ENCODE measurements at places on chromosomes 7 and 10.

DNA sequence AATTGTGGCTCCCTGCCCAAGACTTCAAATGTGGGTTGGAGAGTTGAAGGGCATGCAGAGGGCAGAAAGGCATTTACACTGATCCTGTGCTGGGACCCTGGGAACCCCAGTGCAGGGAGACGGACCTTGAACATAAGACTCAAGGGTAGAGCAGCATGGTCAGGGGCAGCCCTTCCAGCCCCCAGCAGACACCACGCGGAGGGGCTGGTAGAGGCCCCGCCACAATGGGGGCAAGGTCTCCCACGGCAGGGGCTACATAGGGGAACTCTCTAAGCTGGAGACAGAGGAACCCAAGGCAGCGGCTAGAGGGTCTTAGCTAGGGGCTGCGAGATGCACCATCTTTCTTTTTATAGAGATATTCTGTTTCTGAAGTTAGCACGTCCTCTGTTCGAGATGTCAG lies 45.2 kb upstream of the EBF3 start:
- DNase-seq = no peak

GRCh38 chr7:137996871-137997270 lies 5.0 kb downstream of the CREB3L2 start:
- no peak for DNase-seq

- peak; percentile 19 for DNase-seq
Measured at GRCh38 chr7:95608359-95609173, 12.2 kb upstream of the PDK4 start.

- peak; percentile 42 for DNase-seq
Measured at GRCh38 chr7:85186521-85187241, at the start of gene SEMA3D. Gene SEMA3D, minus strand, starts transcription at chr7:85187056. Its CDS starts 65,165 bp downstream, at chr7:85121891.

DNA sequence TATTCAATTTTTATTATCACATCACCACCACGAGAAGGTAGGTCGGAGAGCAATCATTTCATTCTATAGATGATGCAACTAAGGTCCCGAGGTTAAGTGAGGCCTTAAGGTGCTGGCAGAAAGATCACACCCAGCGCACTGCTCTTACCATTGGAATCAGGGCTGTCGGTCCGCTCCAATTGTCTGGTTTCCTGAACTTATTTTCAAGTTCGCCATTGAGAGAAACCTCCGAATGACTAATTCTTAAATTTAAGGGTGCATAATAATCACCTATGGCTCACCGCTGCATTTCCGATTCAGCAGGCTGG lies 625 bp upstream of the GSTO2 start:
- no peak for DNase-seq

DNA sequence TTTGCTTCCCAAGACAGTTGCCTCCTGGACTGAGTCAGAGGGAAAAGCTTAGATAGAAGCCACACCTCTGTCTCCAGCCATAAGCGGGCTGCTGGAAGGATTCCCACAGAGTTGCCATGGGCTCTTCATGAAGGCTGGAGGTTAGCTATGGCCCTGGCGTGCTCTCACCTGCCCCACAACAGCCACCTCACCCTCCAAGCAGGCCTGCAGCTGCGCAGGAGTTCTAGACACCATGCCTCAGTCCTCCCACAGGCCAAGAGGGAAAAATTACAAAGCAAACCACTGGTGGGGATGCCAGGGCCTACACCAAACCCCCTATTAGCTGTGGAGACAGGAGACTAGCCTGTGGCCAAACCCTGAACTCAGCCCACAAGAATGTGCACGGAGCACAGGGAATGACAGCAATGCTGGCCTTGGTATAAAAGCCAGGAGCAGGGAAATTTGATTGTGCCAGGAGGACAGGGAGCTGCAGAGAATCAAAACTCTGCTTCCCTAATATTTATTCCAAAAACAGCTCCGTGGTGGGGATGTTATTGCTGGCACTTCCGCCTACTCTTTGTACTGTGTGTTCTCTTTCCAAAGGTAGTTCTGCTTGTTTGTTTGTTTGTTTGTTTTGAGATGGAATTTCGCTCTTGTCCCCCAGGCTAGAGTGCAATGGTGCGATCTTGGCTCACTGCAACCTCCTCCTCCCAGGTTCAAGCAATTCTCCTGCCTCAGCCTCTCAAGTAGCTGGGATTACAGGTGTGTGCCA lies 60.3 kb upstream of the STK17A start:
- DNase-seq = no peak

DNA sequence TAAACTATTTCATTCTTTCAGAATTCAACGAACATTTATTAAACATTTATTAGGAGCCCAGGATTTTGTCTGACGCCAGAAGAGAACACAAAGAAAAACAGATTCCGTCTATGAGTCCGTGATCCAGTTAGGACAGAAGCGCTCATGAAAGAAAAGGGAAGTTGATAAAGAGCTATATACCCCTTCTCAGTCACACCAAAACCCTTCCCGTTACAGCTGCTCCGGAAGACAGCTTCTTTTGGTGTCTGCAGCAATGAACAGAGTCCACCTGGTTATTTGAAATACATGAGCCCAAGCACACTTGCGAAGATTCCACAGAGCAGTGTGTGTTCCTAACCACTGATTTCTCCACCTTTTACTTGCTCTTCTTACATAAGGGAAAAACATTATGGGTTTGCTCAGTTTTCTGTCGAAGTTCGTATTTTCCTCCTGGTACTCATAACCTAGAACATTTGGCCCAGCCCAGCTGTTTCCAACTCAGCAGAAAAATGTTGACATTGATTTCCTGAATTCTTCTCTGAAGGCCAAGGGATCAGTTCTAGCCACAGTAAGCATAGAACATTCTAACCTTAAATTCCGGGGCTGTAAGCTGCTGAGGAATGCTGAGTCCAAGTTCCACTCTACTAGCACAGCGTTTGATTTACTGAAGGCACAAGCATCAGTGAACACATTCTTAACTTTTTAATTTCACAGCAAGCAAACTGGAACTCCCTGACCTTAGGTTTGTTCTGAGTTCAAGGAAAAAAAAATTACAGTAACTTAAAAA lies 206.5 kb downstream of the SORCS1 start:
- DNase-seq = no peak

- DNase-seq = no peak
Measured at GRCh38 chr10:119283818-119284217, 76.4 kb downstream of the GRK5 start.

GRCh38 chr10:61792921-61793320 lies 108.6 kb upstream of the ARID5B start:
- DNase-seq = no peak

- no peak for DNase-seq
Measured at GRCh38 chr10:99389729-99390480, 40.5 kb downstream of the GOT1 start.

- no peak for DNase-seq
Measured at GRCh38 chr7:36198854-36199266, 45.8 kb downstream of the EEPD1 start.

- no peak for DNase-seq
Measured at GRCh38 chr10:127995939-127996338, 89.0 kb downstream of the PTPRE start.

- no peak for DNase-seq
Measured at GRCh38 chr10:27717224-27717623, 28.4 kb downstream of the MKX start.

DNA sequence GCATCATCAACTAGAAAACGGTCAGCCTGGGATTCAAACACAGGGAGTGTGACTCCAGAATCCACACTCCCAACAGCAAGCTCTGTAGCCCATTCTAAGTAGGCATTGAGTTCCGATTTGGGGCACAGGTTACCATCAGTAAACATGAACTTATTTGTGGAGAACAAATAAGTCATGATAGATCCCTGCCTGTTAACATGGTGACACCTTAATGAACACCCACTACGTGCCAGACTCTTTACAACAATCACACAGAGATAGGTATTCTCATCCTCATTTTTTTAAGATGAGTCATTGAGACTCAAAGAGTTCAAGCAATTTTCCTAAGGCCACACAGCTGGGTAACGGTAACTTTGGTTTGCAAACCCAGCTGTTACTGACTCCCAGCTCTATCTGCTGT lies 91.5 kb downstream of the LYZL2 start:
- DNase-seq = no peak

DNA sequence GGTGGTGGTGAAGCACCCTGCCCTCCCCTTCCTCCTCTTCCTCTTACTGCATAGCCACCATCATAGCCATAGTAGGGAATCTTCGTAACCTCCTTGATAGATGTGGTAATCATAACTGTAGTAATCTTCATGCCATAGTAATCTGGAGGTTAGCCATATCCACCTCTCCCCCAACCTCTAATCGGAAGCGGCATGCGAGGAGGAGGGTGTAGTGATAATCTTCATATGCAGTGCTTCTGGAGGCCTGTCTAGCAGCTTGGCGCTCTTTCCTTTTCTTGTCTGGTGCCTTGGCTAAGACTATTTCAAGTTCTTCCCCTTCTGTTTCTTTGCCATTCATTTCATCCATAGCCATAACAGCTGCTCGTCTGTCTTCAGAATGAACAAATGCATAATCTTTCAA lies 90.9 kb downstream of the MLLT10 start:
- DNase-seq = no peak

DNA sequence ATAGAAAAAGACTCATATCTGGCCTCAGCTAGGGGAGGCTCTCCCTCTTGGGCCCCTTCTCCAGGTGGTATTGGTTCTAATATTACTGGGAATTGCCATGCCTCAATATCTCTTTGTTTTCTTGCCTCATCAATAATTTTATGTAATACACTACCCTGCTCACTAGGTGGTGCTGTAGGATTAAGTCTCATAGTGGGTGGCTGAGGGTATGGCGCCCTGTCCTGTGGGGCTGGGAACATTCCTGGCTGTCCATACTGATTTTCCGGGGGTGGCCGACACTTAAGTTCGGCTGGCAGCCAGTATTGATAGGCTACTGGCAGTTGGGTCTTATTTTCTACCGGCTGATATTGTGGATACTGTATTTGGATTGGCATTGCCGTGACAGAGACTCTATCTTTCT lies 9.0 kb upstream of the TAS2R3 start:
- DNase-seq = no peak

GRCh38 chr7:148915211-148915610 lies 31.1 kb upstream of the EZH2 start:
- DNase-seq = peak; percentile 35

DNA sequence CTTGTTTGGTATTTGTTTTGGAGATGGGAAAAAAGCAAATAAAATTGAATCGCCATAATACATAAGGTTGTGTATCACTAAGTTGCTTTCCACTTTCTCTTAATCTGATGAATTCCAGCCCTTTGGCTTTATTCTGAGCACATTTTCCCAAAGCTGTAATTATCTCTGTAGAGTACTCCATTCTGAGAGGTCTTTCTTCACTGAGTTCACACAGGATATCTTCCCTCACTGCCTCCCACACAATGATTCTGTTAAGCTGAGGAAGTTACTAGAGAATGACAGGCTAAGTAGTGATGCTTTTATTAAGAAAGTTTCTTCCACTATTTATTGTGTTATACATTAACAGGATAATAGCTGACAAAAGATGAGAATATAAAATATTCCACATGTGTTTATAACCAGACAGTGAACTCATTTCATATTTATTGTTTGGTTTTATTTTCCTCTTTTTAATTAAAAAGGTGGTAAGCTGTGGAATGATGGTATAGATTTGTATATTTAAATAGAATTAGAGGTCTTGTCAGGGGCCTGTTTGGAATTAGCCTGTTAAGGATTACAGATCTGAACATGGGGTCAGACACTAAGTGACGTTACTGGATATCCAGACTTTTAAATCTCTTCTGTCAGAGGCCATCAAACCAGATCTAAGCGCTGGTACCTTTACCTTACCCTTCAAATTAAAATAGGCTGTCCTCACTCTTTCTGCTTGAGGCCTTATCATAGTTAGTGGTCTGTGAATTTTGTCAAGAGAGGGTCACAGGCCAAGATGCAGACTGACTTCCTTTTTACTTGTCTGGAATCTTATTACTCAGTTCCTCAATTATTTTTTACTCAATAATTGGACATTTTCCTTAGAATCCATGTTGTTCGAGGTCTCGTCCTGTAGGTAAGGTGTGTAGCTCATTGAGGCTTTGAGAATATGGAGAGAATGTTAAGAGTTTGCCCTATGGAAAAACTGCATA lies 8.4 kb downstream of the PLXDC2 start:
- DNase-seq = no peak

GRCh38 chr10:126223512-126224067 lies 164.7 kb downstream of the ADAM12 start:
- no peak for DNase-seq

GRCh38 chr10:92381543-92381954 lies 90.6 kb downstream of the MARCHF5 start:
- no peak for DNase-seq

DNA sequence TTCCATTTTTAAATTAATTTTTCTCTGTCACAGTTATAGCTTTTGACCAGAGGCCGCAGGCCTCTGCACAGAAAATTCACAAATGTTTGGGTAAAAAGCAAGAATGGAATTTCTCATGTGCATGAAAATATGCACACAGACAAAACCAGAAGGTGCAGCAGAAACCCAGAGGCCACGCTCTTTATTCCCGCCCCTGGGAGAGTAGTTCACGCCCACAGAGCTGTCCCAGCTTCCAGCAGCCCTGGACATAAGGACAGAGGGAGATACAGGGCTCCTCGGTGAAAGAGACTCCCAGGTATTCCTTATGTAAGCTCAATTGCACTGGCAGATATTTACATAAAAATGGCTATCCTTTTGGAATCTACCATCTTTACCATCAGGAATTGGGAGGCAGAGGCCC lies 245.2 kb upstream of the NFE2L3 start:
- DNase-seq = no peak

- DNase-seq = no peak
Measured at GRCh38 chr7:81260152-81260551, 341.3 kb upstream of the SEMA3C start.

- no peak for DNase-seq
Measured at GRCh38 chr10:47231414-47231813, 68.6 kb upstream of the GDF10 start.

DNA sequence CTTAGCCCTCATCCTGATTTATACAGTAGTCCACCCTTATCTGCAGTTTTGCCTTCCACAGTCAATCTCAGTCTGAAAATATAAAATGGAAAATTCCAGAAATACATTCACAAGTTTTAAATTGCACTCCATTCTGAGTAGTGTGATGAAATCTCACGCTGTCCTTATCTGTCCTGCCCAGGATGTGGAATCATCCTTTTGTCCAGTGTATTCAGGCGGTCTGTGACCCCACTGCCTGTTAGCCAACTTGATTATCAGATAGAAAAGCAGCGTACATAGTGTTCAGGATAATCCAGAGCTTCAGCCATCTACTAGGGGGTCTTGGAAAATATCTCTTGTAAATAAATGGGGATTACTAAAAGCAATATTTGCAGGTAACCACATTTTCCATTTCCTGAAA lies 146.3 kb downstream of the MALRD1 start:
- no peak for DNase-seq

GRCh38 chr10:70115948-70116682 lies 16.5 kb downstream of the AIFM2 start:
- peak; percentile 65 for DNase-seq

- no peak for DNase-seq
Measured at GRCh38 chr7:120587243-120587642, 270.7 kb downstream of the TSPAN12 start.

GRCh38 chr10:133276435-133277201 lies at the start of gene ADAM8:
Gene ADAM8, minus strand, starts transcription at chr10:133276868. Its CDS starts 51 bp downstream, at chr10:133276817.
- peak; percentile 82 for DNase-seq

- no peak for DNase-seq
Measured at GRCh38 chr7:35339811-35340210, 85.9 kb upstream of the TBX20 start.

GRCh38 chr7:134804351-134804750 lies 24.9 kb downstream of the CALD1 start:
- no peak for DNase-seq
